ENCODE measurements at places on chromosomes 7 and 10.

DNA sequence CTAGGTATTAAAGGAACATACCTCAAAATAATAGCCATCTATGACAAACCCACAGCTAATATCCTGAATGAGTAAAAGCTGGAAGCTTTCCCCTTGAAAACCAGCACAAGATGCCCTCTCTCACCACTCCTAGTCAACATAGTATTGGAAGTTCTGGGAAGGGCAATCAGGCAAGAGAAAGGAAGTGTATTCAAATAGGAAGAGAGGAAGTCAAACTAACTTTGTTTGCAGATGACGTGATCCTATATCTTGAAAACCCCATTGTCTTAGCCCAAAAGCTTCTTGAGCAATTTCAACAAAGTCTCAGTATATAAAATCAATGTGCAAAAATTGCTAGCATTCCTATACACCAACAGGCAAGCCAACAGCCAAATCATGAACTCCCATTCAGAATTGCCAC, 131.3 kb downstream of the FANK1 start:
- no peaks in the 10 kb centered on the region for H3K36me3 ChIP-seq
- DNase-seq: no peak
- no peaks in the 10 kb centered on the region for H3K27me3 ChIP-seq

GRCh38 chr10:58622246-58622645, 109.6 kb downstream of the BICC1 start:
- no peak overlapping the region for H3K27ac ChIP-seq
- DNase-seq: no peak
- H3K27me3 ChIP-seq: no peaks in the 10 kb centered on the region
- no peaks in the 10 kb centered on the region for H3K36me3 ChIP-seq

GRCh38 chr7:66629222-66630062, 761 bp downstream of the KCTD7 start:
- H3K4me3 ChIP-seq: peak overlapping the region; percentile 71
- peak overlapping the region; percentile 91 for H3K27ac ChIP-seq
- H3K27me3 ChIP-seq: no peaks in the 10 kb centered on the region
- H3K4me1 ChIP-seq: peaks cover 33% of the 10 kb centered on the region

GRCh38 chr10:31999070-31999660, 57.1 kb downstream of the KIF5B start:
- no peaks in the 10 kb centered on the region for H3K4me1 ChIP-seq
- DNase-seq: no peak
- H3K27me3 ChIP-seq: no peaks in the 10 kb centered on the region
- no peaks in the 10 kb centered on the region for H3K36me3 ChIP-seq

GRCh38 chr10:72270607-72271281, 3.0 kb upstream of the DDIT4 start:
- H3K27ac ChIP-seq: no peak overlapping the region
- H3K36me3 ChIP-seq: peaks cover 14% of the 10 kb centered on the region
- DNase-seq: no peak

- H3K27me3 ChIP-seq: no peaks in the 10 kb centered on the region
- no peaks in the 10 kb centered on the region for H3K36me3 ChIP-seq
Observed at GRCh38 chr7:111486472-111487142, 75.7 kb downstream of the IMMP2L start.
